ENCODE measurements at places on chromosomes 7 and 10.

DNA sequence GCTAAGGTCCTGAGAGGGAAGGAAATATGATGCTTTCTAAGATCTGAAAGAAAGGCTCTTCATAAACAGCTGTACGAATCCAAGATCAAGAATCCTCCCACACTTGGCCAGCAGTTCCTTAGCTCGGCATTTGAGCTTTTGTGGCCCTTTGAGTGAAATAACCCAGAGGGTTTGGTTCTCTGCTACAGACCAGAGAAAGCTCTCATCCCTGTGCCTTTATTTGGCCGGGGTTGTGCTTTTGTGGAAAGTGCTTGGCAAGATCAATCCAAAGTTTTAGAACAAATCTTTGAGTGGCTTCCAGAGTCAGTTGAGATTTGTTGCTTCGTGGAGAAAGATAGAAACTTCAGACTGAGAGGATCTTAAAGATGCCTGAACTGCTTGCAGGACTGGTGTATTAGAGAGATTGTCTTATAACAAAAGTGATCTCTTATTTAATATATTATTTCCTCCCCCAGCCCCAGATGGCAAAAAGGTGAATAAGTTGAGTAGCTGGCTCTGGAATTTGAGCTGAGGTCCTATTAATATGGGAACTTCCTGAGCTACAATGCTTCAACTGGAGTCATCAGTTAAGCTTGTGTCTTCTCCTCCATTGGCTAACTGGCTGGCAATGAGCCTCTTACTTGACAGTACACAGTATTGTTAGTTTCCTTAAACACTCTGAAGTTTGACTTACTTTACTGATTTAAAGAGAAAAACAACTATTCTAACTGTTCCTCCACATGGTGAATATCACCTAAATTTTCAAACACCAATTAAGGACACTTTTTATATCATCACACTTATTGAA lies 687.3 kb downstream of the MAGI2 start:
- DNase-seq, result no peak

DNA sequence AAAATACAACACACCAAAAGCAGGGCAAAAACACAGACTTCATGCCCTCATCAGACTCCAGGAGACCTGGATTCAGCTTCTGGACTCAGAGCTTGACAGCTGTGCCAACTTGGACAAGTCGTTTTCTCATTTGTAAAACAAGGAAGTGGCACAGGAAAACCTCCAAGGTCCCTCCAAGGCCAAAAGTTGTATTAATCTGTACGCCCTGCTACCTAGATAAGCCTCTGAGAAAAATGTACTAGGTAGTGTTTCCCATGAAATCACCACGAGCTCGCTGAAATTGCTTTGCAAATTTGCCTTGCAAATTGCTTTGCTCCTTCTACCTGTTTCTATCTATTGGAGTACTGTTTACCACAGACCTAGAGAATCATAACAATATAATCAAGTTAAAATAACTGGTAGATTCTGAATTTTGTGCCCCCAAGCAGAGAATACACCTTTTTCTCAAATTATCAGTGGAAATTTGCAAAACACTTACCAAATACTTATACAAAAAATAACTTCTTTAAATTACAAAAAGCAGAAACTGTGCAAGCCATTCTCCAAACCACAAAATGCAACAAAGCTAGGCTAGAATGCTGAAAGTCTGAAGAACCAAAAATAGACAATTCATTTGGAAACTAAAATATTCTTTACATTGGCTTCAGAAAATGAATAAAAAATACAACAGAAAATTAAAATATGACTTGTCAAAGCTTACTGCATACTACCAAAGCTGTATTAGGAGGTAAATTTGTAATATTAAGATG lies 158.1 kb upstream of the CHST15 start:
- no peak for DNase-seq

DNA sequence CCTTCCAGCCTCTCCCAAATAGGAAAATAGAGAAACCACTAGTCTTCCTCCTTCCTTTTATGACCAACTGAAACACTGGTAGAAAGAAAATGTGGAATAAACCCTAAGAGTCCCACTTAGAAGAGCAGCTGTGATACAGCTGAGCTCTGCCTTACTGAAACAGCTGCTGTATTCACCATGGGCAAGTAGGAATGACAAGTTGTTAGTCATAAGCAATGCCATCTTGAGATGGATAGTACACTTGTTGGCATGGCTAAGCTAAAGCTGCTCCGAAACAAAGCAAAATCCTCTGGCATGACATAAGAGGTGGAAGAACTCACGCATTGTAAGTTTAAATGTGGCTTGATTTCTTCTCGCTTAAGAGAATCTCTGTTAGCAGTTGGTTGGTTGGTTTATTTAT lies 48.3 kb upstream of the TMEM236 start:
- no peak for DNase-seq

GRCh38 chr10:62376071-62377025 lies 2.2 kb downstream of the ZNF365 start:
- no peak for DNase-seq

DNA sequence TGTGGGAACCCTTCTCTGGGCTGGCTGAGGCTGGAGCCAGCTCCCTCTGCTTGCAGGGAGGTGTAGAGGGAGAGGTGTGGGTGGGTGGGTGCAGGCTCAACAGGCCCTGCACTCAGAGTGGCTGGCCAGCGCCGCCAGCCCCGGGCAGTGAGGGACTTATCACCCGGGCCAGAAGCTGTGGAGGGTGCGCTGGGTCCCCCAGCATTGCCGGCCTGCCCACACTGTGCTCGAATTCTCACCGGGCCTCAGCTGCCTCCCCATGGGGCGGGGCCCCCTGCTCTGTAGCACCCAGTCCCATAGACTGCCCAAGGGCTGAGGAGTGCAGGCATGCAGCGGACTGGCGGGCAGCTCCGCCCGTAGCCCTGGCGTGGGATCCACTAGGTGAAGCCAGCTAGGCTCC lies 190.7 kb upstream of the TAC1 start:
- DNase-seq, result no peak

DNA sequence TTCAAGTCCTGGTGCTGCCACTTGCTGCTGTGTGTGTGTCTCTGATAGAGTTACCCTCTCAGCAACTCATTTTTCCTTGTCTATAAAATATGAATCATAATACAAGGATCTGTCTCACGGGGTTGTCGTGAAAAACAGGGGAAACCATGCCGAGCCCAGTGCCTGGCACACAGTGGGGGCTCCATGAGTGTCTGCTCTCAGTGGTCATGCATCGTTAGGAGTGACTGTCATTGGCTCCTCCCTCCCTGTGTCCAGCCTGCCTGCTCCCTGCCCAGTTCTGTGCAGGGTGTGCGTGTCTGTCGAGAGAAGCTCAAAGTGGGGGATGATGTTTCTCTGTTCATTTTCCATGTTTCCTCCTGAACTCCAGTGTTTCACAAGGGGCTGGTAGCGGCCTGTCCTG lies 83.6 kb upstream of the LRRC4 start:
- DNase-seq, result no peak

DNA sequence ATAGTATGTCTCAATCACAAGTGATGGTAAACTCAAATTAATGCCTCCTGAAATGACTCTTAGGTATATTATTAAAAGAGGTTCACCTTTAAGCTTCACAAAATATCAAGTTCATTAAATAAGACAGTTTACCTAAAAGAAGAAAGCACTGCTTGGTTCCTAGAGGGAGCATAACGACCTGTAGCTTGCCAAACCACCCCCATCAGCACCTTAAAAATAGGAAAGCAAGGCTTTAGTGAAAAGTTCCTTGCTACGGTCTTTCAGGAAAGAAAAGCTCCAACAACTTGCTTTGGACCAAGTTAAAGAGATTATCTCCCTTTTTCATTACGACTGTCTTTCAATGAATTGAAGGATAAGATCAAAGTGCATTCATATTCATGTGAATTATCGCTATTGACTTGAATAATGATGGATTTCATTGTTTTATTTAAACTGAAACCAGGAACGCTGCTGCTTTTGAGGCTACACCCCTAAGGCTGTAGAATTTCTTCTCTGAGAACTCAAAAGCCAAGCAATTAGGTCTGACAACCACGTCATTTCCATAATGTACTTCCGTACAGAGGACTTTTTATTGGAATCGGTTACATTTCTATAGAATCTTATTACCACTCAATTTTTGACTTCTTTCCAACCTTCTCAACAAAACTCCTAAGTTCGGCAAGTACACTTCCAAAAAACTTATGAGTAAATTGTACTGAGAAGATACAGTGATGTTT lies 7.0 kb upstream of the SPAG6 start:
- DNase-seq, result no peak

GRCh38 chr10:70691611-70692010 lies 19.3 kb downstream of the ADAMTS14 start:
- DNase-seq, result no peak

GRCh38 chr10:49175587-49176309 lies 12.4 kb downstream of the TMEM273 start:
- DNase-seq, result no peak

- DNase-seq, result no peak
Measured at GRCh38 chr7:139660317-139661042, 117.3 kb downstream of the HIPK2 start.

GRCh38 chr10:79333513-79333912 lies 13.8 kb upstream of the PPIF start:
- DNase-seq, result no peak

DNA sequence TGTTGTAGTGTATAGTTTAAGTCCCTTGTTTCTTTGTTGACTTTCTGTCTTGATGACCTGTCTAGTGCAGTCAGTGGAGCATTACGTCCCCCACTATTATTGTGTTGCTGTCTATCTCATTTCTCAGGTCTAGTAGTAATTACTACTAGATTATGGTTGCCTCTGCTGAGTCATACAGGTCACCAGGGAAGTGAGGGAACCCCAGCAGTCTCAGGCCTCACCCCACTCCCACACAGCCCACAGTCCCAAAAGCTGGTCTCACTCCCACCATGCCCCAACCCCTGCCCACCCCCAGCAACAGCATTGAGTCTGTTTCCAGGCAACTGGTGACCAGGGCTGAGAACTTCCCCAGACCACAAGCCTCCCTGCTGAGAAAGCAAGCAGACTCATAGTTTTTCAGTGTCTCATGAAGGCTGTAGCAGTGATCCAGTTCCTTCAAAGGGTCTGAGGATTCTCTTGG lies 88.0 kb downstream of the PLXDC2 start:
- DNase-seq, result no peak

DNA sequence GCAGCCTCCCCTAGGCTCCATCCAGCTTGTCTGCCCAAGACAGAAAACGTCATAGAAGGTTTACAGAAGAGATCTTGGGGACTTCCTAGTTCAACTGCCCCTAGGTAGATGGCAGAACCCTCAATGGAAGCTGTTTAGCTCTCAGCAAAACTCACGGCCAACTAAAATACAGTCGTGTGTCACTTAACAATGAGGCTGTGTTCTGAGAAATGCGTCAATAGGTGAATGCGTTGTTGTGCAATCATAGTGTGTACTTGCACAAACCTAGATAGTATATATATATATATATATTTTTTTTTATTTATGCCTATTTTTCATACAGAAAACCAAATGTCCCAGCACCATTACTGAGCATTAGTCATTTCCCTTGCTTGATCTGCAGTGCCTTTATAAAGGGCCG lies 100.4 kb upstream of the SH2B2 start:
- DNase-seq, result no peak

DNA sequence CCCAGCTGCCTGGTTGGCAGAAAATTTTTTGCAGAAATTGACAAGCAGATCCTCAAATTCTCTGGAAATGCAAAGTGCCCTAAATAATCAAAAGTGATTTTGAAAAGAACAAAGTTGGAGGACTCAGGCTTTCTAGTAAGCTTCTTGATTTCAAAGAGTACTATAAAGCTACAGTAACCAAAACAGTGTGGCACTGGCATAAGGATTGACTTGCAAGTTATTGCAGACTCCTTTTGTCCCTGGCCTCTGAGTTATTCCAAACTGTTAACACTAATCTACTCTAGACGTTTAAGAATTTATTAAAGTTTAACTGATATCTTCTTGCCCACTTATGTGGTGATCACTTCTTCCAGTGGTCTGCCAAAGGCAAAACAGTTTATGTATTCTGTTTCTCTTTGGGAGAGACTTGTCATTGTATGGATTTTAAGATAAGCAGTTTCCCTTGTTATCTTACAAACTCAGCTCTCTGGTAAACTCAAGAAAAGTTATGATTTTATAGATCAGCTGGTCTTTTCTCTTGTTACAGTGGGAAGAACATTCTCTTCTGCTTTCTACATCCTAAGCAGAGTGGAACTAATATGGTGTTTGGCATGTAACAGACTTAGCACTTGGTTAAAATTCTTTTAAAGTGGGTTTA lies 41.4 kb downstream of the LOXL4 start:
- DNase-seq, result no peak

DNA sequence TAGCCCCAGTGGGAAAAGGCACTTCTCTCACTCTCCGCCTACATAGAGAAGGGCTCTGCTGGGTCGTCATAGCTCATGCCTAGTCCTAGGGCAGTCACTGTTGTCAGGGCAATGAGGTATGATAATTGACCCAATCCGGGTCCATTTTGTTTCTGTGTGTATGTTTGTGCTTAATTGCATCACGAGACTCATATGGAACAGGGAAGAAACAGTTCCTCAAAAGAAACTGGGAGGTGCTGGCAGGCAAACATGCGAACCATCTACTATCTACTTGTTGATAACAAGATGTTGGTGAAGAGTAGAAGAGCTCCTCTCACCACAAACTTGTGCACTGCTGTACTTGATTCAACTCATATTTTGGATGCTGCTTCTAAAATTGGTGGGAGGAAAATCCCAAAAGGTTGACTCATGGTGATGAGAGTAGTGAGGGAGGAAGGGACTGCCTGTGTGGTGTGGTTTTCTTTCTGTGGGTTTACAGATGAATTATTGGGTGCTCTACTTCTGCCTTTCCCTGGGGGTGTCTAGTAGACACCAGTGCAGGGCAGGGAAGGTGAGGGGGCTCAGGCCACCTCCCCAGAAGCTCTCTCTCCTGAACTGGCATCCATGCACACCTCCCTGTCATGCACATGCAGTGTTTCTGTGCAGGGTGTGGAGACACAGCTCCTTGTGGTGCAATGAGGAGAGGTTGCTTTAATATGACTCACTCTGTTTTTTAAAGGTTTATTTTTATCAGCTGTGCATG lies 29.4 kb downstream of the LSMEM1 start:
- no peak for DNase-seq

- DNase-seq, result no peak
Measured at GRCh38 chr7:139822855-139823254, 6.2 kb upstream of the TBXAS1 start.

GRCh38 chr7:158314394-158314793 lies 273.2 kb downstream of the PTPRN2 start:
- DNase-seq, result no peak

- DNase-seq, result no peak
Measured at GRCh38 chr10:110149259-110149658, 58.1 kb upstream of the MXI1 start.

DNA sequence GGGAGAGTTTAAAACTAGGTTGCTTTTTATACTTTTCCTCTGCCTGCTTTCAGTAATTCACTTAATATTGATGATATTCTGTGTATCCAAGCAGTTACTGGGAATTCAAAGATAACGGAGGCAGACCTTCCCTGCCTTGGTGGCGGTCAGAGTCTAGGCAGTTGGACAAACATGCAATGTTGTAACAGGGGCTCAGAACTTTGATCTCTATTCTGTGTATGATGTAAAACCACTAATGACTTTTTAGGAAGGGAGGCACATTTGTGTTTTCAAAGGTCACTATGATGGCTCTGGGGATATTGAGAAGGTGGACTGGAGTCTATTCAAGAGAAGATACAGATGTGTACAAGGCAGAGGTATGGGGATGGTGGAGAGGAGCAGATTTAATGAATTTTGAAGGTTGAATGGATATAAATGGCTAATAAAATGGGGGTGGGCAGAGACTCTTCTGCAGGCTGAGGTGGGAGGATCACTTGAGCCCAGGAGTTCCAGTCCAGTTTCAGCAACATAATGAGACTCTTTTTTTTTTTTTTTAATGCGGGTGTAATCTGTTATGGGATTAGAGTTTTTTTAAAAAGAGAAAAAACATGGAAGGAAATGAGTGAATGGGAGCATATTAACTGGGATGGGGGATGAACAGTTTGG lies 5.7 kb upstream of the PON2 start:
- no peak for DNase-seq

All from activated CD8-positive, alpha-beta memory T cell treated with anti-CD3 and anti-CD28 coated beads for 1 hour (primary cell).